GM19239 (cell line): ENCODE measurements at places on chromosomes 16 and 17.

- no peak for DNase-seq
These were observed 2.4 kb downstream of the CCL2 start for GRCh38 chr17:34257299-34257985.

DNA sequence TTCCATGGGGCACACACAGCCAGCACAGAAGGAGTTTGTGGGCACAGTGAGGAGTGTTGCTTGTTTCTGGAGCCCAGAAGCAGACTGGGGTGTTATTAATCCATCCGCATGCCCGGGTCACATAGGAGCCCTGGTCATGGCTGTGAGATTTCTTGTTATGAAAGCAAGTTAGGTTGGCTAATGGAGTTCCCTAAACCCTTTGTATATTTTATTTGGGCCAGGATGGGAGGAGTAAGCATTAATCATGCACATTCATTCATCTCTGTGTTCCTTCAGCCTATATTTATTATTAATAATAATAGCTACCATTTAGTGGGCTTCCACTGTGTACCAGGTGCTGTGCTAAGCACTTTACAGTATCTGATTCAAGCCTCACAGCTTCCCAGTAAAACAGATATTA, 200.6 kb upstream of the CDH5 start:
- no peak for DNase-seq

GRCh38 chr17:42639525-42640113, 19.5 kb upstream of the TUBG2 start:
- DNase-seq = no peak

DNA sequence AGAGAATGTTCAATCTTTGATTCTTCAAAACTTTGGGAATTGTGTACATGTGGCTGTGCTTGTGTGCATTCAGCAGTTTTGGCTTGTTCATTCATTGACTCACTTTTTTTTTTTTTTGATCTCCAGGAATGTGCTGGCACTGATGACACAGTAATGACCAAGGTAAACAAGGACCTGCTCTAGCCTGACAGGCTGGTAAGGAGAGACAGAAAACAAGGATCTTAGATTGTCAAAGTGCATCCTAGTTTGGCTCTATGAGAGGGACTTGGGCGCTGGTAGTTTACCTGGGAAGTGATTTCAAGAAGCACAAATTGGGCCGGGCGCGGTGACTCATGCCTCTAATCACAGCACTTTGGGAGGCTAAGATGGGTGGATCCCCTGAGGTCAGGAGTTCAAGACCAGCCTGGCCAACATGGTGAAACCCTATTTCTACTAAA, 233.1 kb upstream of the WSCD1 start:
- no peak for DNase-seq

DNA sequence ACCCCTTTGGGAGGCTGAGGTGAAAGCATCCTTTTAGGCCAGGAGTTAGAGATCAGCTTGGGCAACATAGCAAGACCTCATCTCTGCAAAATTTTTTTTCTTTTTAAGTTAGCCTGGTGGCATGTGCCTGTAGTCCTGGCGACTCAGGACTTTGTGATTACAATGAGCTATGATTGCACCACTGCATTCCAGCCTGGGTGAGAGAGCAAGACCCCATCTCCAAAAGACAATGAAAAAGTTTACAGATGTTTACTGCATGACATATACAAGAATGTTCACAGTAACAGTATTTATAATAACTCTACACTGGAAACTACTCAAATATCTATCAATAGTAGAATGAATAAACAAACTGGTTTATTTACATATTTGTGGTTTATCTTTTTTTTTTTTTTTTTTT, 33.1 kb upstream of the CCL22 start:
- DNase-seq = no peak

- DNase-seq = no peak
These were observed 55.2 kb upstream of the MRTFB start for GRCh38 chr16:14015948-14016347.

GRCh38 chr17:18157354-18157985, 26.2 kb upstream of the ALKBH5 start:
- DNase-seq = no peak

DNA sequence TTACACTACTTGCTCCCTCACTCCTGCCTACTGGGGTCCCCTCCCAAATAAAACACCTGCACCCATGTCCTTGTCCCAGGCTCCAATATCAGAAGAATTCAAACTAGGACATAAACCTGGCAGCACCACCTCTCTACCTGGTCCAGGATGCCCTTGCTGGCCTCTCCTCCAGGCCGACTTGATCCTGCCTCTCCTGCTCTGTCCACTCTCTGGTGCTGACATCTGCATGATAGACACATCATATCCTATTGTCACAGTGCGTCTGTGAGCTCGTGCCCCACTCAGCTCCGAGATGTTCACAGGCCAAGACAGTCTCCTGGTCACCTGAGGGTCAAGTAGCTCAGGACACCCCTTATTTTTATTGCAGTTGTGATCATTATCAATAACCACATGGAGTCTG, 31.5 kb upstream of the GRIN2A start:
- DNase-seq = no peak

GRCh38 chr17:37406635-37407461, at the start of the genes ACACA and TADA2A:
TSS of gene ACACA (minus strand) at chr17:37406836. CDS start at chr17:37406299, 537 bp downstream.
TSS of gene TADA2A (plus strand) at chr17:37406886. CDS start at chr17:37411366, 4,480 bp downstream.
- peak; percentile 96 for DNase-seq
